ENCODE measurements at places on chromosomes 7 and 10.

- no peak for DNase-seq
Observed at GRCh38 chr10:112224933-112225529, 41.5 kb upstream of the GPAM start.

GRCh38 chr10:88232983-88233543 lies 350.1 kb downstream of the RNLS start:
- DNase-seq, result no peak

DNA sequence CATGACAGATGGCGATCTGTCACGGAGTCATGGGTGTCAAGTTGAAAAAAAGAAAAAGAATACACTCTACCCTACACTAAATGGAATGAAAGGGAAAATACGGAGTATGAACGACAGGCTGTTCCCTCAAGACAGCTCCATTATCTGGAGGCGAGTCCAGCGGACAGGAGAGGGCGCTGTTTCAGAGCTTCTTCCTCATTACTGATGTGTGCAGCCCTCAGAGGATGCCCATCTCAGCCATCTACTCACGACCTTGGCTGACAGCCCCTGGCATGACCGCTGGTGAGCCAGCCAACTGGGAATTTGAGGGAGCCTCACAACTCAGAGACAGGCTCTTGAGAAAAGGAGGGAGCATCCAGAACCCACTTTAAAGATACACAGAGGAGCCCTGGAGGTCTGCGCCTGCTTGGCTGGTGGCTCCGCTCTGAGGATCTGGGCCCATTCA lies 49.6 kb upstream of the SMNDC1 start:
- DNase-seq, result peak; percentile 83

DNA sequence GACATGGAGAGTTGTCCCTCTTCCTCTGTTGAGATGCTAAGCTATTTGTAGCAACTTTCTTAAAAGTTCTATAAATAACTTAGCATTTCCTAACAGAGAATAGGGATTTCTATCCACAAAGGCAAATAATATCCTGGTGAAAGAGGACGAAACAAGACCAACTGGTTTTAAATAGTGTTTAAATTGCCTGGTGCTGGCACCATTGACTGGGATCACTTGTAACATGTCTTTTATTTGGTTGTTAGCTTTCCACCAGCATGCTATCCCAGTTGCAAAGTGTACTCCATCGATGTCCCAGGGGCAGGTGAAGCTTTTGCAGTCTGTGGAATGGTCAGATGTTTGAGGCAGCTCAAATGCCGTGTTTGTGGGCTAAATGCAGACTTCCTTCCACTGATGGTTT lies 3.7 kb downstream of the SUFU start:
- no peak for DNase-seq

DNA sequence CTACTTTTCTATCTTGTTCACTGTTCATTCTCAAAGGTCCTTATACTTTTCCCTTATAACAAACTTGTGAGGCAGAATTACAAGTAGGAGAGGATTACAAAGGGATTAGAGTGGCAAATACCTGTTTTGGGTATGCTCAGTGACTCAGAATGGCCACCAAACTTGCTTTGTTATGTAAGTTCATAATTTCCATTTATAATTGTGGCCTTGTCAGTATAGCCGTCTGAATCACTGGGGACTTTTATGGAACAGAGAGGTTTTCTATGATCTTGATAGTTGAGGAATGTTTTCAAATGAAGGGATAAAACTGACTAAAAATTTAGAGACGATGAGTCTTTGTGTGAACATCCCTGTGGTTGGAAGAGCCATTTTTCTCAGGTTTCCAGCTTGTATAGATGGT lies 116.2 kb downstream of the SND1 start:
- DNase-seq, result no peak

DNA sequence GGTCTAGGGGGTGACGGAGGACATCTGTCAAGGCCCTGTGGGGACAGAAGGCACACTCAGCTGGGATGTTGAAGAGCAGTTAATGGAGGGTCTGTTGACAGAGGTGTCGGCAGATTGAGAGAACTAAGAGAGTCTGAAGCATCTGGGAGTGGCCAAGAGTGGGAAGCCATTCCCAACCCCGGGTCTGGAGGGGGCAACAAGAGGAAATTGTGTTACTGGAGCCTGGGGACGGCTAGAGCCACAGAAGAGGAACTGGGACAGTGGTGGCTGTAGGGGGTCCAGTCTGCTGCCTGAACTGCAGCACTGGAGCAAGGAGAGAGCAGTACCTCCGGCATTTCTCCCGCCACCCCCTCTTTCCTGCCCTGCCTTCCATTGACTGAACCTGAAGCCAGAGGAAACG lies 136.6 kb downstream of the CHN2 start:
- DNase-seq, result no peak

- no peak for DNase-seq
Observed at GRCh38 chr10:104850023-104850422, 208.9 kb downstream of the SORCS3 start.

- DNase-seq, result no peak
Observed at GRCh38 chr10:12925845-12926244, 75.7 kb downstream of the CCDC3 start.

- no peak for DNase-seq
Observed at GRCh38 chr7:36749282-36749960, 25.1 kb upstream of the AOAH start.

- no peak for DNase-seq
Observed at GRCh38 chr7:134710854-134711624, 64.4 kb downstream of the BPGM start.

- peak; percentile 77 for DNase-seq
Observed at GRCh38 chr10:30687698-30688213, 58.2 kb upstream of the LYZL2 start.

DNA sequence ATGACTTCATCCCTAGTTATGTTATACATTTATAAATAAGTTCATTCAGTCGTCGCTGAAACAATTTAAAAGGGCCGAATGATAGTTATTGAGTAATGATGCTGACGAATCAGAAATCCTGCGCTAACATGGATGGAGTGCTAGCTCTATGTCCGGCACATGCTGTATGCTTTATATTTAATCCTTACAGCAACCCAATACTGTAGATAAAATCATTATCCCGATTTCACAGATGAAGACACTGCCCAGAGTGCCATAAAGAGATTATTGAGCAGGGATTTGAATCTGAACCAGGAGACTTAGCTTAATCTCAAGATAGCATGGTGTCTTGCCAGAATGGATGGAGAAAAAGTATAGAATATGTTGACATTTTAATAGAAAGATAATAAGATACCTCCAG lies 1.1 kb upstream of the ICA1 start:
- no peak for DNase-seq

DNA sequence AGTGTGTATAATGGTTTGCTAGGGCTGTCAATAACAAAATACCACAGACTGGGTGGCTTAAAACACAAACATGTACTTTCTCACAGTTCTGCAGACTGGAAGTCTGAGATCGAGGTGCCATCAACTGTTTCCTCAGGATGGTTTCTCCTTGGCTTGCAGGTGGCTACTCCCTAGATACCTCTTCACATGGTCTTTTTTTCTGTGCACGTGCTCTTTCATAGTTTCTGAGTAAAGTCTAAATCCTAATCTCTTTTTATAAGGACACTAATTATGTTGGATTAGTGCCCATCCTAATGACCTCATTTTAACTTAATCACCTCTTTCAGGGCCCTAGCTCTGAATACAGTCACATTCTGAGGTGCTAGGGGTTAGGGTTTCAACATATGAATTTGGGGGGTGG lies 65.9 kb downstream of the AMPH start:
- no peak for DNase-seq

GRCh38 chr7:116528008-116528789 lies 3.4 kb downstream of the CAV1 start:
- no peak for DNase-seq

- DNase-seq, result no peak
Observed at GRCh38 chr7:32661501-32661900, 166.2 kb downstream of the AVL9 start.

- DNase-seq, result no peak
Observed at GRCh38 chr10:132058111-132058745, 7.5 kb upstream of the JAKMIP3 start.

DNA sequence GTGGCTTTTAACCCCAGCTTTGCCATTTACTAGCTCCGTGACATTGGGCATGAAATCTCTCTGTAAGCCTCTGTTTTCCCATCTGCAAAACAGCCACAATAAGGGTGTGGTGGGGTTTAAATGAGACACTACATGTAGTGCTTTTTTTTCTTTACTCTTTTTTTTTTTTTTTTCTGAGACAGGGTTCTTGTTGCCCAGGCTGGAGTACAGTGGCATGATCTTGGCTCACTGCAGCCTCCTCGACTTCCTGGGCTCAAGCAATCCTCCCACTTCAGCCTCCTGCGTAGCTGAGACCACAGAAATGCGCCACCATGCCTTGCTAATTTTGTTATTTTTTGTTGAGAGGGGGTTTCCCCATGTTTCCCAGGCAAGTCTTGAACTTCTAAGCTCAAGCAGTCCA lies 8.3 kb upstream of the DENND10 start:
- DNase-seq, result no peak

DNA sequence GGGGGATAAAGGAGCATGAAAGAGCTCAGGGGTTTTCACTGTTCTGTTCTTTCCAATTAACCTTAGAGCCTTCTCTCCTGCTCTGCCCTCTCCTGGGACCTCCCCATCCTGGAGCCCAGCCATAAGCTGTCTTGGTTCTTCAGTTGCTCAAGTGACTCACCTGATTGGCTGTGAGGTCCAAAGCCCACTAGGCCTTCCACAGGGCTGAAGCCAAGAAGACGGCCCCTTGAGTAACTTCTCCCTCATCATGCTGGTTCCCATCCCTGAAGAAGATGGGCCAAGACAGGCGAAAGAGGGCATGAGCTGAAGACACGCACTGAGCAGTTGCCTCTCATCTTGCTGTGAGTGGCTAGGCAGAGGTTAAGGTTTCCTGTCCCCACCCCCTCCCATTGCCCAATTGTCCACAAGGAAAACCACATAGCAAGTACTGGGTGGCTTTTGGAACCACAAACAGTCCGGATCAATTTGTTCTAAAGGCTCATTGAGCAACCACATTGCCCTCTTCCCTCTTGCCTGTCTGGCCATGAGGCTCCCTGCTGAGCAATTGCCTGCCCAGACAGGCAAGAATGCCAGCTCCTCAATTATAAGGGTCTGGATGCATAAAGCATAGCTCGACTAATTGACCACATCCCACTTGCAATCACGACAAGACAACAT lies 43.9 kb upstream of the GPAM start:
- DNase-seq, result peak; percentile 54

DNA sequence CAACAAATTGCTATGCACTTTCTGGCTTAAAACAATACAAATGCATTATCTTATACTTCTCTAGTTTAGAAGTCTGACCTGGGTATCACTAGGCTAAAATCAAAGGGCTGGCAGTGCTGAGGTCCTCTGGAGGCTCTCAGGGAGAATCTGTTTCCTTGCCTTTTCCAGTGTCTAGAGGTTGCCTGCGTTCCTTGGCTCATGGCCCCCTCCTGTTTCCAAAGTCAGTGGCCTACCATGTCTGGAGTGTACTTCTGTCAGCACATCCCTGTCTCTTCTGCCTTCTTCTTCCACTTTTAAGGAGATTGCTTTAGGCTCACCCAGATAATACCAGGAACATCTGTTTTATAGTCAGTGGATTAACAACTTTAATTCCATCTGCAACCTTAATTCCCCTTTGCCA lies 52.4 kb downstream of the CCNY start:
- no peak for DNase-seq

DNA sequence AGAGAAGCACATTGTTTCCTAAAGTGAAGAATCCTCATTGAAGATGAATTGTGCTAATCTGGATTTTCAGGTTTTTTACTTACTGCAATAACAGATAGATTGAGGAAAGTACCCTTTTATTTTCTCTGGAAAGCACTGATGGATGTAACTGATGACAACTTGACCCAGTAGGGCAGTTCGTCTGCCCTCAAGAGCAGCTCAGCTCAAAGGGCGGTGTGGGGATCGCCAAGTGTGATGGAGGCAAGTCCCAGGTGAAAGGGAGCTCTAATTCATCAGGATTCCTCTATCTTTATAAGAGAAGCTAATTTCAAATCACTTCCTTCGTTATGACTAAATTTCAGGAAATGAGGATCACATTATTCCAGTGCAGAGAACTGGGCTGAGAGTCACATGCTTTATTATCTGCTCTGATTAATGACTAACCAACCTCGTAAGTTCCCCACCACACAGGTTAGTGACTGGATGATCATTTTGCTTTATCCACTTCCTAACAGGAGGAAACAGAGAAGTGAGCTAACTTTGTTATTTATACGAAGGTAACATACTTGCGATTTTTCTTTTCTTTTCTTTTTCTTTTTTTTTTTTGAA lies 98.8 kb downstream of the PFKFB3 start:
- no peak for DNase-seq

GRCh38 chr7:158684329-158684728 lies 20.3 kb downstream of the NCAPG2 start:
- no peak for DNase-seq

- DNase-seq, result peak; percentile 56
Observed at GRCh38 chr10:91220954-91221675, 652 bp downstream of the PCGF5 start.

DNA sequence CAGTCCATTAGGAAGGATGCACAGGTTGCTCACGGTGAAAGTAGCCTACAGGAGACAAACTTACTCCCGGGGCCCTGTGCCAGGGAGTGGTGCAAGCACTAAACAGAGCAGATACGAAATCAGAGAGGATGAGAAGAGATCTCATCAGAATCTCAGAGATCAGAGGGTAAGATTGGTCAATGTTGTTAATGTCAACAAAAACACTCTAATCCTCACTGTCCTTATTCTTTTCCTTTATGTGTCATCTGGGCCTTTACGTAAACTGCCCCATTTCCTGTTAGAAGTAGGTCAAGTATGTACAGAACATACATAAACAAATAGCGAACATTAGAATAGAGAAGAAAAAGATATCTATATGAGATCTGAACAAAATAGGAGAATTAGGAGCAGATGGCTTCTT lies 163.1 kb downstream of the PPP1R17 start:
- DNase-seq, result no peak

GRCh38 chr7:52715701-52716100 lies 319.7 kb upstream of the POM121L12 start:
- no peak for DNase-seq

DNA sequence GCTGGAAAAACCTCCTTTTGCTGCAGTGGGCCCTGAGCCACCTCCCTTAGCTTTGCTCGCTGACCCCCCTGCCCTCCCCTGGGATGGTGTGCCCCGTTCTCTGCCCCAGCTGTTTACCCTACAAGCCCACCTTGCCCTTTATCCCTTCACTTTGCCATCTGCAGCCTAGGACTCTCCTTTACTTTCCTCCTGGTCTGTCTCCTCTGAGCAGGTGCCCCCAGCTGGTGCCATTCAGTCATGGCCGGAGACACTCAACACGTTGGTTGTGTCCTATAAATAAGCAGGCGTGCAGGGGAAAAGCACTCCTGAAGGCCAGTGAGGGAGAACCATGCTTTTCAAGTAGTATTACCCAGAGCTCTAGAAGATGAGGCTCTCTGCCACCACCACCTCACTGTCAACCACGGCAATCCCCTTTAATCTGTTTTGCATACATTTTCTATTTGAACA lies 6.1 kb downstream of the RASSF4 start:
- no peak for DNase-seq

GRCh38 chr10:80159166-80159873 lies 26.8 kb downstream of the PLAC9 start:
- no peak for DNase-seq

GRCh38 chr10:12617191-12618175 lies 268.1 kb downstream of the CAMK1D start:
- no peak for DNase-seq

GRCh38 chr10:44714451-44714850 lies 196.7 kb upstream of the TMEM72 start:
- no peak for DNase-seq
